Hypothalamus (tissue), 51 donors: ENCODE measurements at places on chromosomes 12 and 14.

- DNase-seq: no peak
These were observed 153.4 kb upstream of the TMTC2 start for GRCh38 chr12:82533341-82533740.

- DNase-seq: no peak
These were observed 229.7 kb downstream of the SLC25A21 start for GRCh38 chr14:36942522-36943245.

GRCh38 chr14:65070471-65070976 is 31.8 kb downstream of the MAX start:
- DNase-seq: no peak

DNA sequence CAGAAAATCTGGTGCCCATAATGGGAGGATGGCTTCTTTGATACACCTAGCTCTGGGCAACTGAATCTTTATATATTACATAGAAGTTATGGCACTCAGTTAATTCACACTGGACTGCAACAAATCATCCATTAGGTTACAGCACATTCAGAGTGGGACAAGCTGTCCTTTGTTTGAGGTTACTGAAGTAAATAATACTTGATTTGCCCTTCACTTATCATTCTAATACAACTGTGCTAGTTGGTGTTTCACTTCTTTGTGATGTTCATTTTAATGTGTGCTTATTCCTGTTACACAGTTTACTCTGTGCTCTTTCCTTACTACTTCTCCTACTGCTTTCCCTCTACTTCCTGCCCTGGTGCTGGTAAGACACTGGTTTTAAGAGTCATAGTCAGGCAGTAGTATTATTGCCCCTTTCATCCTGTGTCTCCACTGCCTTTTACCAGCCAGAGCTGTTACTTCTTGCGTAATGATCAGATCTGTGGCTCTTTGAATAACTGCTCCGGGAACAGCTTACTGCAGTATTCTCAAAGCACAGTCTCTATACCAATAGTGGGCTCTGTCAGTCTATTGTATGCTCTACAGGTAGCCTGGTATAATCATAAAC is 36.4 kb upstream of the GXYLT1 start:
- DNase-seq: no peak

GRCh38 chr12:38905480-38906351 is at the start of gene CPNE8:
Gene CPNE8, minus strand, starts transcription at chr12:38905591. Its CDS starts 57 bp downstream, at chr12:38905534.
- DNase-seq: peak; percentile 32

GRCh38 chr12:87382959-87383566 is 646.1 kb downstream of the C12orf50 start:
- no peak for DNase-seq

DNA sequence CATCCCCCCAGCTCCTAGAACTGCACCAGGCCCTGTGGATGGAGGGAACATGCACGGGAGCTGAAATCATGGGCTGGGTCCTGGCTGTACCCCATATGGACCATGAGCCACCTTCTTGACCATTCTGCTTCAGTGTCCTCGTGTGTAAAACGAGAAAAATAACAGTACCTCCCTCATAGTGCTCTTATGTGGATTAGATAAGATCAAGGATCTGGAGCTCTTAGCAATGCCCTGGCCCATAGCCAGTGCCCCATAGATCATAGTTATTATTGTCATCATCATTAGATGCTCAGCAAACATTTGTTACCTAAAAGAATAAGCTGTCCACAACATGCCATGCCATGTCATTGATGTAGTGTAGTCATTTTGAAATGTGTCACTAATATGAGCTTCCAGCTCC is 71.3 kb downstream of the SYNE3 start:
- no peak for DNase-seq

DNA sequence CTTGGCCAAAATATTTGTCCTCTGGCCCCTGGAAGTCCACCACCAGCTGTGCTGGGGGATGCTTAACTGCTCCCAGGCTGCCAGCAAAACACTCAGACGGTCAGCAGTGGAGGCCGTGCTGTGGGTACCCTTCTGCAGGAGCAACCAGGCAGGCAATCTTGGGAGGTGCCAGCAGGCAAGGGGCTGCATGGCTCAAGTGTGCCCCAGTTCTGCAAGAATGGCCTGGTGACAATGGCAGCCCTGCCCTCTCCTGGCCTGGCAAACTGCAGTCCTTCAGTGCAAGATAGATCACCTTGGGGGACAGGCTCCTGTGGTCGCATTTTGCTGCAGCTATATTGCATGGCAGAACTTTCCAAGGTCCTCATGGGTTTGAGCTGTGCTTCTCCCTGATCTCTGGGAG is 728.3 kb downstream of the TMTC2 start:
- DNase-seq: no peak

DNA sequence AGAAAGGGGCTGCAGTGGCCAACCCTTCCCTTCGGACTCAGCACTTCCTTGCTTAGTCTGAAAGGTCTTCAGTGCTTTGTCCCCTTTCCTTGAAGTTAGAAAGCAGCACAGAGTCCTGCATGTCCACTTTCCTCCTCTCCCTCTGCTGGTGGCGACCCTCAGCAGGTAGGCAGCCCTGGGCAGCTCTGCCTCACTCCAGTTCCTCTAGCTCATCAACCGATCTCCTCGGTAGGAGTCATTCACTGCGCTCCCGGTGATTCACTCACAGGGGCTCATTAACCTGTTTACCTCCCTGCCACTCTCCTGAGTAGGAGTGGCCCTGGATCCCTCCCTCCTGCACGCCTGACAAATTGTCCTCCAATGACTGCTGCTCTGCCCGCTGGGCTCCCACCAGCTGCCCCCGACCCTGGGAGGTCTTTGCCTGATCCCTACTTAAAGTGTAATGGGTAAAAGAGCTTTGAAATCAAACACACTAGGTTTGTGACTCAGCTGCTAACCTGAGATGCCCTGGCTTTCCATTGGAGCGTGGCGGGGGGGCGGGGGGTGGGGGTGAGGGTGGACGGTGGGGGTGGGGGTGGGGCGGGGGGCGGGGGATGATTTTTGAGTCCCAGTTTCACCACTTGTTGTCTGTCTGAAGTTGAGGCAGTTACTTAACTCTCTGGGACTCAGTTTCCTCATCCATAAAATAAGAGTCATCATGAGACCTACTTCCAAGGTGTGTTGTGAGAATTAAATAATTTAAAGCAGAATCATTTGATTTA is 4.2 kb downstream of the SCNN1A start:
- no peak for DNase-seq

- no peak for DNase-seq
These were observed 13.5 kb upstream of the NRDE2 start for GRCh38 chr14:90345239-90345557.

- DNase-seq: no peak
These were observed 243.1 kb downstream of the BCAT1 start for GRCh38 chr12:24705741-24706358.

- DNase-seq: no peak
These were observed 474.6 kb downstream of the ETNK1 start for GRCh38 chr12:23099604-23100003.

- no peak for DNase-seq
These were observed 1057.6 kb downstream of the GALC start for GRCh38 chr14:86935241-86935885.

DNA sequence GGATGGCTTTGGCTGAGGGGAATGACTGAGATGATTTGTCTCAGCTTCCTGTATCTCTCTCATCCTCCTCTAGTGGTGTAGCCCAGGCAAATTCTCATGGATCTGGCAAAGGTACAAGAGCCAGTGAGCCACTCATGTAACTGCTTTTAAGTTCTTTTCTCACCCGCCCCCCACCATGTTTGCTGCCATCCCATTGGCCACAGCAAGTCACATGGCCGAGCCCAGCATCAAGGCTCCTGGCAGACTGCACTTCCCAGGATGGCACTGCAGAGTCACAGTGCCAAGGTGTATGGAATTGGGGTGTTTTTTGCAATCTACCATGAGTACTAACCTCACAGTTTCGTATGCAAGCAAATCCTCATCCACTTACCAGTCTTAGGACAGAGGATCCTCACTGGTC is 50.9 kb downstream of the CHST11 start:
- no peak for DNase-seq

DNA sequence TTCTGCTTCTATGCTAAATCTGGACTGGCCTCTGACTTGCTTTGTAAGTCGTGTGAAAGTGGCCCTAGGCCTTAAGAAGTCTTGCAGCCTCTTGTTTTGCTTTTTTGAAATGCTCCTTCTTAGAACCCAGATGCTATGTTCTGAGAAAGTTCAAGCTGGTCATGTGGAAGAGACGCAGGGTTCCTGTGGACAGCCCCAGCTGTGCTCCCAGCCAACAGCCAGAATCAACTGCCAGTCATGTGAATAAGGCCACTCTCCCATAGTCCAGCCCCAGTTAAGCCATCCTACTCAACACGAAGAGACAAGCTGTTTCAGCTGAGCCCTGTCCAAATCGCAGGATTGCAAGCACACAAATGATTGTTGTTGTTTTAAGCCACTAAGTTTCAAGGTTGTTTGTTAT is 37.3 kb upstream of the TBPL2 start:
- DNase-seq: no peak

GRCh38 chr12:104486943-104487819 is 30.4 kb downstream of the CHST11 start:
- DNase-seq: no peak

- DNase-seq: no peak
These were observed 32.9 kb downstream of the DMAC2L start for GRCh38 chr14:50344876-50345563.

DNA sequence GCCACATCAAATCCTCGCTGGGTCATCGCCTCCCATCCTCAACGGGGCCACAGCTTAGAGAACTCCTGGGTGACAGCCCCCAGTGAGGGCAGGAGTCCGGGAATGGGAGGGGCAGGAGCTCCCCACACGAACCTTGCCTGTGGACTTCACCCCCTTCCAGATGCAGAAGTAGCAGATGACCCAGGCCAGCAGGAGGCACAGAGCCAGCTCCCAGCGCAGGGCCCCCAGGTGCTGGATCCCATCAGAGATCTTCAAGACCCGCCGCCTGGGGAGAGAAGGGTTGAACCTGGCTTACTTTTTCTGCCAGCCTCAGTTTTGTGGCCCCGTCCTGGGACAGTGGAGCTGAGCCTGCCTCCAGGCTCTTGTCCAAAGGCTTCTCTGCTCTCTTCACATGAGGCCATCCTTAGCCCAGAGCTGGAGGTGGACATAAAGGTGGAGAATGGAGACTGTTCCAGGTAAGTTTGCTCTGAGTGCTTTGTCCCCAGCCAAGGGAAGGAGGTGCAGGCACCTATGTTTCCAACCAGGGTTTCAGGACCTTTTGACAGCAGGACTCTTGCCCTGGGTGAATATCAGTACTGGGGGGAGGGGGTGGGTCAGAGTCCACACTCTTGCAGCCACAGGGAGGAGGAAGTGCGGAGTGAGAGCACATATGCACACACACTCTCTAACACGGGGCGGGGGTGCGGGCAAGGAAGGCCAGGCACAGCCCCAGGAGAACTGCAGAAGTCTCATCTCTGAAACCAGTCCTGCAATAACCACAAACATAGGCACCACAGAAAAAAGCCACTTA is 23.3 kb upstream of the SLC6A12 start:
- no peak for DNase-seq

DNA sequence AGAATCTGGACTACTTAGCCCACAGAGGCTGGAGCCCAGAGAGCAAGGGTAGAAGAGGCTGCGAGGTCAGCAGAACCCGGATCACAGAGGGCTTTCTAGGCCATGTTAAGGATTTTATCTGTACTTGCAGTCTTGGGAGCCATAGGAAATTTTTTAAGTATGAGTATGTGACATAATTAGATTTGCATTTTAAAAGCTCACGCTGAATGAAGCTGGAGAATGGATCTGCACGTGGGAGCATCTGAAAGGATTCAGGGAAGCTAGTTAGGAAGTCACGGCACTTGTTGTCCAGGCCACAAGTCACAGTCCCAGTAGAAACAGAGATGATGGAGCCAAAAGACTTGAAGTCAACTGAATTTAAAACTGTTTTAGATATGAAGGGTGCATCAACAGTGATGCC is 14.1 kb downstream of the CORO1C start:
- DNase-seq: no peak

DNA sequence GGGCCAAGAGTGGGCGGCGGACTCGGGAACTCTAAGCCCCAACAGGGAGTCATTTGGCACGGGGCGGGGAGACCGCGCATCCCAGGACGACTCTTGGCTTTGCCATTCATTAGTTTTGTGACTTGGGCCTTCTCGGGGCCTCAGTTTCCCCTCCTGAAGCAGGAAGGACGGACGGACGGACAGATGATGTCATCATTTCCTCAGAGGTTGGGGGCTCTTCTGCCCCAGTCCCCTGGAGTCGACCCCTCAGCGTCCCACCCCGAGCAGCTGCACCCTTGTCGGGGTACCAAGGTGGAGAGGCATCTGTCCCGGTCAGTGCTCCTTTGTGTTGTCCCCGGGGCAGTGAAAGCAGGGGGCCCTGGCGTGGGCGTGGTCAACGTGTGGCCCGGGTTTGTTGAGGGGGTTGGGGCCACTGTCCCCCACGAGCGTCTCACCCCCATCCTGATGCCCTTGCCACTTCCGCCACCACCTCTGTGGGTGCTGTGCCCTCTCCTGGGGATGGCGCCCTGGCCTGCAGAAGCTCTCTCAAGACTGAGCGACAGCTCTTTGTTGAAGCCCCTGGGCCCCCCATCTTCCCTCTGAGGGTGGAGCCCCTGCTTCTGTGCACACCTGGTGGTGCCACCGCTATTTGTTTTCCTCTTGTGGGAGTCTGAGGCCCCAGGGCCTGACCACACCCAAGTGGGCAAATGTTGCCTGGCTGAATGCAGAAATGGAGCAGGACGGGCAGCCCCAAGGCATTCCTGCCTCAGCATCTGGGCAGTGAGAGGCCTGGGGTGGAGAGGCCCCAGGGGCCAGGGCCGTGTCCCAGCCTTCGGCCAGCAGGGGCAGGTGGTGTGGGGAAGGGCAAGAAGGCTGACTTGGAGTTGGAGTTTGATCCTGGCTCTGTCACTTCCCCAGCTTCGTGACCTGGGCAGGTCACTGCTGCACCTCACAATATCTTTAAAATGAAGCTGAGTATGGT is 896 bp downstream of the HHIPL1 start:
- DNase-seq: no peak

GRCh38 chr14:50797250-50798047 is 33.5 kb downstream of the NIN start:
- DNase-seq: no peak

GRCh38 chr12:23929906-23930305 is 19.6 kb downstream of the SOX5 start:
- no peak for DNase-seq

GRCh38 chr14:75702122-75702521 is 41.1 kb downstream of the TTLL5 start:
- DNase-seq: no peak

GRCh38 chr12:44775901-44776300 is 100.2 kb downstream of the NELL2 start:
- no peak for DNase-seq

DNA sequence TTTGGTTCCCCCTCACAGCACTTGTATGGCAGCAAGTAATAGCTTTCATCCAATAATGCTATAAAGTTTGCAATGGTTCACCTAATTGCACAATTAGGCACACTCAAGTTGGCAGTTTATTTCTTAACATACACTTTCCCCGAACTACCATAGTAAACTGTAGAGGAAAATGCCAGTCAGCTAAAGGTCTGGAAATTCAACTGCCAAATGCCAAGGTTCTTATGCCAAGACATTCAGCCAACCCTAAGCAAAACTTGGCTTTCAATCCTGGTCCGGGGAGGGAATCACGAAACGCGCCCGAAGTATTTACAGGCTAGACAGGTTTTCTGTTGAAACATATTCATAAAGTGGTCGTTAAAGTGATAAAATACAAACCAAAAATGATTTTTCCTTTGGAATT is 1512.4 kb upstream of the FLRT2 start:
- no peak for DNase-seq

- peak; percentile 15 for DNase-seq
These were observed 9.8 kb upstream of the ZNF385A start for GRCh38 chr12:54394281-54394719.
